Astrocyte of the spinal cord (primary cell): ENCODE measurements at places on chromosomes 6 and 20.
A peak's percentile ranks its signal among the peaks of the same experiment; 100 is the strongest.

DNA sequence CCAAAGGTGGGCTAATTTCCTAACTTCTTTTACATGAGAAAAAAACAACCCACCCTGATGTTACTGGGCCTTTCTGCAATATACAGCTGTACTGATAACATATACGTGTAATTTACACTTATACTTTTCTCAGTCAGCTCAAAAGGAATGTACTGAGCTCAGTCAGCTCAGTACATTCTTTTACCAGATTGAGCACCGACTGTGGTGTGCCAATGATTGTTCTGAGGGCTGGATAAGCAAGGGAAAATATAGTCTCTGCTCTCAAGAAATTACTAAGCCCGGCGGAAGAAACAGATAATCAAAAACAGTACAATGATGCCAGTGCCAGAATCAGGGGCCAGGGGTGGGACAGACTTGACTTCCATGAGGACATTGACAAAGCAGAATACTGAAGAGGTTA, 10.0 kb upstream of the BLOC1S5 start:
- no peak for DNase-seq

GRCh38 chr6:22401932-22402331, 105.1 kb upstream of the PRL start:
- no peak for DNase-seq

- DNase-seq: no peak
Observed at GRCh38 chr6:113934101-113934500, 36.8 kb downstream of the HDAC2 start.

- DNase-seq: no peak
Observed at GRCh38 chr6:139917951-139918630, 543.6 kb upstream of the CITED2 start.

DNA sequence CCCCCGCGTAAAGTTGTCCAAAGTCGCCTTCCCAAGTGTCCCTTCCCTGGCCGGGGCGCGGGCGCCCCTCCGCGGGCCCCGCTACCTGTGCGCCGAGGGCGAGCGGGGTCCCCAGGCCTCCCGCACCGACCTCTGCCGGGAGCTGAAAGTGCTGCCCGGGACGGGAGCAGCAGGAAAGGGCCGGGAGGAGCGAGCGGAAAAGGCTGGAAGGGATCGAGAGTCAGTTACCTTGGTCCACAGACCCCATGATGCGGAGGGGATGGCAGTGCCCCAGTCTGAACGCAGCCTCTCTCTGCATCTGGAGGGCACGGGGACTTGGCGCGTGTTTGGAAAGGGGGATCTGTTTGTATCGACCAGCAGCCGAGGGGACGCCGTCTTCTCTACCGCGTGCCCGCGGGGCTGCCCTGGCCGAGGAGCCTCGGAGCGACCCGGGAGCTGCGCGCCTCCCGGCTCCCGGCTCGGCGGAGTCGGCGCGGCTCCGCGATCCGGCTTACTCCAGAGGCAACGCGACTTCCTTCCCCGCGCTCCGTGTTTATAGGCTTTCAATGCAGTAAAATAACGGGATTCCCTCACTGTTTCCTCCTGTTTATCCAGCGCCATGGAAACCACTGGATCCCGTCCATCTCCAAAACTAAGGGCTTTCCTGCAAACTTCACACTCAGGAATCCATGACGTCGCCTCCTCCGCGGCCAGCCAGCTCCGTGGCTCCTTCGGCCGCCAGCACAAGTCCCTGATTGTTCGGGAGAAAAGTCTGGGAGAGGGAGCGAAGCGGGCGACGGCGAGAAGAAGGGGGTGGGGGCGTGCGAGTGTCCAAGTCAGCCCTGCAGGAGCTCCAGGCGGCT, 20.0 kb upstream of the NFATC2 start:
- peak; percentile 97 for DNase-seq

DNA sequence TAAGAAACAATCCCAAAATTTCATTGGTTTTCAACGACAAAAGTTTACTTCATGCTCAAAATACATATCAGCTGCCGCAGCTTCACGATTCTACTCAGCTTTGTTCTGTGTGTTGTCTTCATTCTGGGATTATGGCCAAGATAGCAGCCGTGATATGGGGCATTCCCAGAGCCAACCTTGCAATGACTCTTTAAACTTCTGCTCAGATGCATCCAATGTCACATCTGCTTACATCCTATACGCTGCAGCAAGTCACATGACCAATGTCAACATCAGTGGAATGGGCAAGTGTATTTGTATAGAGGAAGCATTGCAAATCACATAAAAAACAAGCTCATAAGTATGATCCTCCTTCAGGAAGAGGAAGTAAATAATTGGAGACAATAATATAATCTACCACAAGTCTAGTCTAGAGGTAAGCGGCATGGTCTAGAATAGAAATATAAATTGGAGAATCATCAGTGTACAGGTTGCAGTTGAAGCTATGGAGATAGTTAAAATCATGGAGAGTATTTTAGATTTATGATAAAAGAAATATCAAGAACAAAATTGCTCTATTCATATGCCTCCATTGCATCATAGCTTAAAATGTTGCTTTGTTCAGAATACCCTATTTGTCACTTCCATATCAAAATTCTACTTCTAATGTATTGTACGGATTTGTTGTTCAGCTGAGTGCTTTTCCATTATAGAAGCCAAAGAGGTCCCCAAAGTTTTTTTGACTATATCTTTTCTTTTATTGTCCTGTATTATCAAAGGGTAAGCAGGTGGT, 7.2 kb upstream of the C6orf141 start:
- DNase-seq: no peak

DNA sequence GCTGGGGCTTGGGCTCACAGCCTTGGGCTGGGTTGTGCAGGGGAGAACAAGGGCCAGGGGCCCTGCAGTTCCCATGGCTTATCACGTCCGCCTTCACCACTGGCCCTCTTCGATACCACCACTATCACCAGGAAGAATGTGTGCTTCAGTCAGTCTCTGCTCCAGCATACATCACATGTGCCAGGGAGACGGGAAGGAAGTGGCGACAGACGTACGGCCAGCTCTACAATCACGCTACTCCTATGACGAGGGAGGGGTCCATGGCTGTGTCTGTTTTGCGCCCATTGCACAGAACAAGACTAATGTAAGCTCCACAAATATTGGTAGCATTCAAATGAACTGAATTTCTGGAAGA, 72.1 kb downstream of the TRAM2 start:
- DNase-seq: no peak

DNA sequence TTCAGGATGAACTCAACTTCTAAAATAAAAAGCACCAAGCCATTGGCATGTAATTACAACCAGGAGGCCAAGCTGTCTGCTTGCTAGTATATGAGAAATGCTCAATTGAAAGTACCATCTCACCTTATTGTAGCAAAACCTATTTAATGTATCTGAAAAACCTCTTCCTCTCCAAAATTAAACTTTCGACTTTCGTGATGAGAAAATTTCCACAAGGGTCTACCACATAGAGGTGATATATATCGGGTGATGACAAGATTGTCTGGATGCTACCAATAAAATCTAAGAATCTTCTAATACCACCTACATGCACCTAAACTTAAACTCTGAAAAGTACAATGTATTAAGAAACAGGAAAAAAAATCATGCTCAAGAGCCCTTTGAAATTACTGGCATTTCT, 74.2 kb downstream of the ATXN1 start:
- DNase-seq: no peak

DNA sequence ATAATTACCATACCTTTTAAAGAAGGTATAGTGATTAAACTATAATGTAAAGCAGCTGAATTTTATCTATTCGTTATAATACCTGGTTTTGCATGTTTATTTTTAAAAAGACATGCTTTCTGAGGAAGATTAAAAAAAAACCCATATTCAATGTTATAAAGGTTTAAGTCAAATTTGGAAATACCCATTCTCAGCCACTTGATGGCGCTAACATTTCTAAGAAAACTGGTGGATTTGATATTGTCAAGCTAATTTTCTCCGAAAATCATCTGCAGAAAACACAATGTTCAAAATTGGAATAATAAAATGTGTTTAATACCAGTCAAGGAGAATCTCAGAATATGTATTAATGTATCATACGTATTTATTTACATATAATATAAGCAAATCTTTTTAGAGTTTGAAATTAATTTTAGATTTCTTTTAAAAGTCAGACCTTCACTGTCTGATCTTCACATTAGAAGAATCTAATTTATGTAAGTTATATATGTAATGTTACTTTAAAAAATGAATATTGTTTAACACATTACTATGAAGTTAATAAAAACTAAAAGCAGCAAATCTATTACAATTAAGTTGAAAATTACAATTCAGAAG, 35.0 kb downstream of the SHPRH start:
- peak; percentile 67 for DNase-seq

DNA sequence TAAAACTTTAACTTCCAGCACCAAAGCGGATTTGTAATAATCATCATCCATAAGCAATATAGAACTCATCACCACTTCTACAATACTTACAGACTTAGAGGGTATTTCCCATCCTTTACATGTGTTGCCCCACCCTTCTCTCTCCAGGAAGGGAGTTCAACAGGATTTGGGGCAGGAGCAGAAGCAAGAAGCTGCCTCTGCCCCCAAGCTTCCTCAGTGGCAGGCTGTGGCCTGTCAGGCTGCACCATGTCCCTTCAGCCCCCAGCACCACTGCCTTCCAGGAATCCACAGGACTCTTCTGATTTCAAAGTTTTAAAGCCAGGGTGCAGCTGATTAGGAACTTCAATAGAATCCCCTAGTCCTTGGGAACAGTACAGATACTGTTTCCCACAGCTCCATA, 36.7 kb upstream of the MCM9 start:
- DNase-seq: no peak

GRCh38 chr20:53345536-53346334, 247.9 kb downstream of the ZNF217 start:
- DNase-seq: no peak

- DNase-seq: peak; percentile 87
Observed at GRCh38 chr20:49381558-49382493, 100.6 kb downstream of the KCNB1 start.

DNA sequence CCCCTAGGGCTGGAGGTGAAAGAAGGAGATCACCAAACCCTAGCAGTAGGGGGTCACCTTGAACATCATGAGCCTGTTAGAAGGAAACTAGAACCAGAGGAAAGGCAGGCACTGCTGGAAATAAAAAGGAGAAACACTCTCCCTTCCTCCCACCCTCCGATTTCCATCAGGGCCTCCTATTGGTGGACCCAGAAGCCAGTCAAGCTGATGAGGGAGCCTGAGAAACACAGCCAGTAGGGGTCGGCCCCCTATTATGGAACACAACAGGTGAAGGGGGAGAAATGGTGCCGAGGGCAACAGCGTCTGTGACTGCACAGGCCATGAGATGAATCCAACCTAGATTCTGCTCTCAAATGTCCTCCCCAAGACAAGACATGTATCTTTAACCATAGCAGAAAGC, 156.1 kb upstream of the LRFN2 start:
- no peak for DNase-seq

GRCh38 chr6:118509009-118509617, 39.0 kb upstream of the PLN start:
- DNase-seq: peak; percentile 54
